ENCODE measurements at places on chromosomes 3 and 15.
A peak's percentile ranks its signal among the peaks of the same experiment; 100 is the strongest.

- no peak for DNase-seq
These were observed 89.8 kb downstream of the ARHGEF26 start for GRCh38 chr3:154210986-154211385.

- DNase-seq: no peak
These were observed 391.6 kb upstream of the DPPA4 start for GRCh38 chr3:109728861-109729494.

DNA sequence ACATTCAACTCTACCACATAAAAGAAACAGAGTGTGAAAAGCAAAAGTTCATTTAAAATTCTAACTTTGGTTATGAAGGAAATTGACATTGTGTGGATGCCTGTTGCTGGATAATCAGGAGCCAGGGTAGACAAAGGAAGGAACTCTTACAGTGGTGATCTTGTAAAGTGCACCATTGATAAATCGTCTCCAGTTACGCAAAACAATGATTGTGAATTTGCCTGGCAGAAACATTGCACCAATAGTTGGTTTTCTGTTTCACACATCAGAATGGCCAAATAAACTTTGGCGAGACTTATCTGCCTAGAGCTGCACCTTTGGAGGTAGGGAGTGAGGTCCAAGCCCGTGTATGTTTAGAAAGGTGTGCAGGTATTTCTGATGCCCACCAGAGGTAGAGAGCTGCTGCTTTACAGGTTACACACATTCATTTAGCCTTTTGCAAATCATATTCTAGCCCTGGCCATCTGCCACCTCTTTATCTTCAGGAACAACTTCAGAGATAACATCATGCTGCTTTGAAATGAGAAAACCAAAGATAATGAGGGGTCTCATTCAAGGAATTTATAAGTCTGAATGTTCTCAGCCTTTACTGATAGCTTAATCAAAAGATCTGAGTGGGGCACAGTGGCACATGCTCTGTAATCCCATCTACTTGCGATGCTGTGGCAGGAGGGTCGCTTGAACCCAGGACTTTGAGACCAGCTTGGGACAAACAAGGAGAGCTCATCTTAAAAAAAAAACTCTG lies 47.4 kb upstream of the P3H2 start:
- no peak for DNase-seq

- DNase-seq: no peak
These were observed 107.1 kb upstream of the FHIT start for GRCh38 chr3:61358364-61358763.

GRCh38 chr15:69515926-69516325 lies 63.3 kb downstream of the RPLP1 start:
- DNase-seq: no peak

GRCh38 chr3:66140743-66141372 lies 79.9 kb upstream of the SLC25A26 start:
- no peak for DNase-seq

- no peak for DNase-seq
These were observed 103.2 kb upstream of the PPP2R3A start for GRCh38 chr3:135862361-135862760.

- no peak for DNase-seq
These were observed 120.4 kb upstream of the IQSEC1 start for GRCh38 chr3:13193320-13194284.

DNA sequence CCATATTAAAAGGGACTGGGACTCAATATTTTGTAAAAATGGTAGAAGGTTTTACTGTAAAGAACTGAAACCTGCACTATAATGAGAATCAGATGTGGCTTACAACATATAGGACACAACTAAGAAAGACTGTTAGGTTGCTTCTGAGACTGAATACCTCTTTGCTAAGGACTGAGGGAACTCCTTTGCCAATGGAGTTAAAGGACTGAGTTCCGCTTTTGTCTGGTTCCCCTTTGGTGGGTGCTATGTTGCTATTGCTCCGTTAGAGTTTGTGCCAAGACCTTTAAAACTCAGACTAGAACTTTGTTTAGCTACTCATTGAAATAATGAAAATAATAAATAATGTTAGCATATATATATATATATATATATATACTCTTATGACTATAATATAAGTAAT lies 147.8 kb upstream of the KCNMB2 start:
- DNase-seq: no peak

GRCh38 chr15:32099956-32100684 lies 69.8 kb downstream of the CHRNA7 start:
- DNase-seq: no peak

- peak; percentile 38 for DNase-seq
These were observed 3.7 kb downstream of the ISL2 start for GRCh38 chr15:76340198-76340802.

DNA sequence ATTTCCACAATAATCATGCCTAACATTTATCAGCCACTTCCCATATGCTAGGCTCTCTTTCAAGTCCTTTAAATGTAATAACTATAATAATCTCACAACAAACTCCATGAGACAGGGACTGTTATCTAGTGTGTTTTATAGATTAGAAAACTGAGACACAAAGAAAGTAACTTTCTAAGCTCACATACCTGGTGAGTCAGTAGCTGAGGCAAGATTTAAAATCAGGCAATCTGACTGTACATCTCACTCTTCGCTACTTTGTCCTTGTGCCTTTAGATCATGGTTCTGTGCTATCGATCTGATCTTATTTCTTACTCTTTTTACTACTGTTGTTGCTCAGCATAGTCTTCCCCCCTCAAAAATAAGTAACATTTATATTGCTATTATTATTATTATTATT lies 295.5 kb downstream of the LPP start:
- DNase-seq: no peak

DNA sequence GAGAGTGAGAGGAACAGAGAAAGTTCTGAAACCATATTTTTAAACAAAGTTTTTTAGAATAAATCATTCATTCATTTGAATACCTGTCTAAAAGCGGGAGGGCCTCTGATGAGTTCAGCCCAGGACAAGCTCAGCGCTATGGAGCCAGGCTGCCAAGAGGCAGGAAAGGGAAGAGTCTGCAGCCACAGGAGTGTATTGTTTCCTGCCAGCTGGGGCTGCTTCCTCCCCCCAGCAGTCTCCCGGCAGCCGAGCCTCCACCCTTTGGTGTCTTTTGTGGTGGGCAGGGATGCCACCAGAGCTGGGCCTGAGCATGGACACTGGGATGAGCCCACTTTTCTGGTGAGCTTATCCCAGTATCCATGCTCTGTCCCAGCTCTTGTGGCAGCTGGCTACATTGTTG lies 199.5 kb upstream of the TPRG1 start:
- DNase-seq: no peak

GRCh38 chr3:16937326-16937845 lies 52.6 kb downstream of the PLCL2 start:
- DNase-seq: no peak

DNA sequence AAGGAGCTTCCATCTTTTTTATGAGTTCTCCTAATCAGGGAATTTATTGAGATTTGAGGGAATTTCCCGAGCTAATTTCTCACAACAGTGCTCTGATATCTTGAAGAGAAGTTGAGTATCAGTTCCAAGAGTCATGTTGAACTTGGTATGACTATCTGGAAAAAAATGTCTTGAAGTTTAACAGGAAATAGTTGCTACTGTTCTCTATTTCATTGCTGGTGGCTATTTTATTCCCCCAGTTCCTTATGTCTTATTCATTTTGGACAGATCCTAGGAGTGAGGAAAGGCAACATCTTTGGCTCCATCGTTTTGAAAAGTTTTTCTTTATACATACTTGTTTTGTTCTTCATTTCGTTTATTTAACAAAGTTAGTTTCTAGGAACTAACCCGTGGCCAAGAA lies 307.8 kb upstream of the AGTR1 start:
- no peak for DNase-seq

GRCh38 chr3:43919029-43919428 lies 228.3 kb downstream of the ABHD5 start:
- no peak for DNase-seq

DNA sequence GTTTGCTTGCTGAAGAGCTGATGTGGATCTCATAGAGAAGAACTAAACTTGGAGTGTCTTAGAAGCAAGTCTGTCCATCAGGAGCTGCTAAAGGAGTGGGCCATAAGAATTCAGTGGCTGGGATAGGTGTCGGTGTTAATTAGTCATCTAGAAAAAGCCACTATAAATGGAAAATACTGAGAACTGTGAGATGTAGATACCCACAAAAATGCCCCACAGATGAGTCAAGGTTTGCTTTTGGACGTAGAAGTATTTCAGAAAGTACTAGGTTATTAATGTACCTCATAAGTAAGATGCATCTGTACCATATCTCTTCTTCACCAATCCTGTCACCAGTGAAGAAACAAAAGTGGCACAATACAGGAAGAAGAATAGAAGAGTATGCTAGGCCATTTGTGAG lies 530.9 kb upstream of the TGFBR2 start:
- no peak for DNase-seq

DNA sequence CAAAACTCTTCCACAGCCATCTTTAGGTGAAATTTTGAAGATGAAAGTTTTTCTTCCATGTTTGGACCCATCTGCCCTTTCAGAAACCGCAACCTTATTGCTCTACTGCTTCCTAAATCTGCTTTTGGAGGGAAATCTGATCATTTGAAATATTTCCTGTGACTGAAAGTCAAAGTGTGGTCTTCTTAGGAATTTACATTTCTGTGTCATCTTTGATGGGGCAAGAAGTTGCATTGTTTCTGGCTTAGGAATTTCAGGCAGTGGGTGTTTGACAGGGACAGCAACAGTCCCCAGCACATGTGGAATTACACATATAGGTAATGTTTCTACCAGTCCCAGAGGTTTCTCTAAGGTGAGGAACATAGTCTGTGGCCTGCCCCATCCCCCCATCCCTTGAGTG lies 5.3 kb upstream of the TYRO3 start:
- no peak for DNase-seq

GRCh38 chr15:78087951-78088772 lies 4.2 kb upstream of the SH2D7 start:
- no peak for DNase-seq

- DNase-seq: no peak
These were observed 1088.6 kb downstream of the TUSC7 start for GRCh38 chr3:117798221-117798620.

DNA sequence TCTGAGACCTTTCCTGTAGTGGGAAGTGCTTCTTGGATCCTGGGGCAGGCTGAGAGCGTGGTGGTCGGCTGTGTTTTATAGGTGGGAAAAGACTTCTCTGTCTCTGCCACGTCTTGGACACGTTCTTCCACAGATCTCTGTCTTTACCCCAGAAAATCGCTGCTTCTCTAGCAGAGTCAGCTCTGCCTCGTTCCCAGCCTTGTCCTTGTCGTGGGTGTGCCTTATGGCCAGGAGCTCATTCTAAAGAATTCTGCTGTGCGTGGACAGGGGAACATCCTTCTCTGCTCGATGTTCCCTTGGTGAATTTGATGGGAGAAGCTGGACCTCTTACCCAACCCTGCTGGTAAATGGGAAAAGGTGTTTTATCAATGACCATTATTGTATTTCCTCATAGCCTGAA lies 433.1 kb upstream of the C2CD4B start:
- DNase-seq: no peak

- DNase-seq: no peak
These were observed 12.1 kb downstream of the FSD2 start for GRCh38 chr15:82793737-82794136.

GRCh38 chr3:164550857-164551256 lies 527.4 kb downstream of the SI start:
- no peak for DNase-seq

GRCh38 chr15:63509955-63510940 lies 5.9 kb downstream of the USP3 start:
- no peak for DNase-seq

DNA sequence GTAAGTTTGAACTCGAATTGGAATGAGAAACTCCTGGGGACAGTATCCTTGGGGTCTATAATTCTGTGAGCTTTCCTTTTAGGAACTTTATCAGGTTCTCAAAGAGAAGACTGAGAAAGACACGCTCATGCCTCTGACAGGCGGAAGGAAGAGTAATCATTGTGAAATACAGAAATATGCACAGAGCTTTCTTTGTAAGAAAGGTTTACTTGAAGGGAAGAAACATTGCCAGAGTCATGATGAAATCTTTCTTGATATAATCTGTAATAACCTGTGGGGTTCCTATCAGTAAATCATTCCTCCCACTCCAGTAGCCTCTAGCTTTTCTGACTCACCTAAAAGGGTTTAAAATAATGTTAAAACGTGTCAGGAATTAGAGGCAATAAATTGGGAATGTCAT lies 83.6 kb upstream of the CCDC39 start:
- no peak for DNase-seq

GRCh38 chr15:83850015-83850414 lies 196.1 kb downstream of the ADAMTSL3 start:
- DNase-seq: no peak

- no peak for DNase-seq
These were observed 3.5 kb downstream of the NOX5 start for GRCh38 chr15:69017978-69018377.

- DNase-seq: no peak
These were observed 132.3 kb downstream of the STAC start for GRCh38 chr3:36512555-36512954.

DNA sequence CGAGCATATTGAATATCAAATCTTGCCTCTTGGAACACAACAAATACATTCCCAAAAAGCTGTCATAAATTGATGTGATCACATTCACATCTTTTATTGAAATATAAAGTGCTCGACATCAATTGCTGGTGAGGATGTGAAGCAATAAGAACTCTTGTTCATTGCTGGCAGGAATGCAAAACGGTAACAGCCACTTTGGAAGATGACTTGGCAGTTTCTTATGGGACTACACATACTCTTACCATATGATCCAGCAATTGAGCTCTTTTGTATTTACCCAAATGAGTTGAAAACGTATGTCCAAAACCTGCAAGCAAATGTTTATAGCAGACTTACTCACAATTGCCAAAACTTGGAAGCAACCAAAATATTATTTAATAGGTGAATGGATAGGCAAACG lies 234.9 kb downstream of the CACNA2D3 start:
- no peak for DNase-seq

DNA sequence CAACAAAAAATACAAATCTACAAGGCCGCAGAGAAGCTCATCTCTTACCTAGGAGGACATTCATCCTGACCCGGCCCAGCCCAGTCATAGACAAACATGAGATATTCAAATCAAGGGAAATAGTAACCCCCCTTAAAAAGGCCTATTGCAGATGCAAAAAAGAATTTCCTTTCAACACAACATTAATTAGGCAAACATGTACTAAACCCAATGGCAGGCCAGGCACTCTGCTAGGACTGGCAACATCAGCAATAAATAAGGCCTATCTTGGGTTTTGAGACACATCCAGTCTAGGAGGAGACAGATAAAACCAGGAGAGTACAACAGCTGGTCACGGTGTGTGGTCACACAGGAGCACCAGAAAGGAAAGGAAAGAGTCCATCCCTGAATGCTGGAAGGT lies 61.4 kb downstream of the ADCY5 start:
- no peak for DNase-seq
